ENCODE measurements at places on chromosomes 11 and 22.

DNA sequence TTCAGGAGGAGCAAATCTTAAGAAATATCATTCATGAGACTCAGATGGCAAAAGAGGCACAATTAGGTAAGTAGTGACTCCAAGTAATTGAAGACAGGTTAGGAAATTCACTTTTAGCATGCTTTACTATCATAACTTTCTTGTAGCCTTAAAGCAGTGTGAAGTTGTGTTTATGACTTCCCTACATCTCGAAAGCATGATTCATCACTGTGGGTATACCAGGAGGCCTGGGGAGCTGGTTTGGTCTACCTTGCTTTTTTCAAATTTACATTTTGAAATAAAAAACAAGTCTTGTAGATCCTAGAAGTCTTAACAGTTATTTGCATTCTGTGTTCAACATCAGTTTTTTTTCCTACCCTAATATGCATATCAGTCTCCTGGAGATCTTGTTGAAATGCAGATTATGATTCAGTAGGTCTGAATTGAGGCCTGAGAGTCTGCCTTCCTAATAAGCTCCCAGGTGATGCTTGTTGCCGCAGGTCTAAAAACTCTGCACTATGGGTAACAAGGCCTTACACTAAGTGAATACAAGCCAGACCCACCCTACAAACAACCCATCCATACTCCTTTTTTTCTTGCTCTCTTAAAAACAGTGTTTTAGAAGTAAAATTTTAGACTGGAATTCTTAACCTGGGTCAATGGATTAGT is 41.4 kb downstream of the TTC17 start:
- DNase-seq, result no peak

- DNase-seq, result no peak
These were observed 29.0 kb downstream of the GLYATL1 start for GRCh38 chr11:58968251-58968711.

DNA sequence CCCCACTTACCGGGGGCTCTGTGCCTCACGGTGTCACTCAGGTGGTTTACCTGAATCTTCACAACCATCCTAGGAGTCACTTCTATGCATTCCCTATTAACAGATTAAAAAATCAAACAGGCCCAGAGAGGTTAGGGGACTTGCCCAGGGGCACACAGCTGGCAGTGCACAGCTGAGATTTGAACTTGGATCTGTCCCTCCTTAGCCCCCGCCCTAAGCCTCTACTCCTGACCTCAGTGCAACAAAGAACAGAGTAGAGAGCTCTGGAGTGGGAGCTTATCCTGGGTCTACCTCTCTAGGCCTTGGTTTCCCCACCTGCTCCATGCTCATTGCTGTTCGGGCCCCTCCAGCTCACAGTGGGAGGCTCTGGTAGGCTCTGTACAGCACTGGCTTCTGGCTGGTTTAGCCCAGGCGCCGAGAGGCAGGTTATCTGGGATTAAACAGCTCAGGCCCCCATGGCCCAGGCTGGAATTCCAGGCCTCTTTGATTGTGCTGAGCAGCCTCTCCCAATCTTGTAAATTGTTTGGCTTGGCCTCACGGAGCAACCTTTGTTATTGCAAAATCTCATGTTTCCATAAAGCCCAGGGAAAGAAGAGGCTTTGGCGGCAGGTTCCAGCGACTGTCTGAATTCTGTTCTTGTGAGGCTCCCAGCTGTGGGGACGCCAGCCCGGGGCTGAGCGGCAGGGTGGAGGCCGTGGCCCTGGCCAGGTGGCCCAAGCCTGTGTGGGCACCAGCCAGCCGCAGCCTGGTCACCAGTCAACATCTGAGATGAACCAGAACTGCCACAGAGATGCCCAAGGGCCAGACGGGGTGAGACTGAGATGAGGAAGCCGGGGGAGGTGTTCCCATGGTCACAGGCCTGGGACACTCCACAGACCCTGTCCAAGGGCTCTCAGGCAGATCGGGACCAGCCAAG is 28.9 kb upstream of the SHISAL1 start:
- DNase-seq, result no peak

GRCh38 chr11:66663741-66664296 is 13.9 kb downstream of the RBM4B start:
- no peak for DNase-seq

GRCh38 chr11:67055812-67056211 is 835 bp upstream of the RHOD start:
- DNase-seq, result no peak

- peak; percentile 5 for DNase-seq
These were observed 72.6 kb downstream of the HIPK3 start for GRCh38 chr11:33329705-33330329.

DNA sequence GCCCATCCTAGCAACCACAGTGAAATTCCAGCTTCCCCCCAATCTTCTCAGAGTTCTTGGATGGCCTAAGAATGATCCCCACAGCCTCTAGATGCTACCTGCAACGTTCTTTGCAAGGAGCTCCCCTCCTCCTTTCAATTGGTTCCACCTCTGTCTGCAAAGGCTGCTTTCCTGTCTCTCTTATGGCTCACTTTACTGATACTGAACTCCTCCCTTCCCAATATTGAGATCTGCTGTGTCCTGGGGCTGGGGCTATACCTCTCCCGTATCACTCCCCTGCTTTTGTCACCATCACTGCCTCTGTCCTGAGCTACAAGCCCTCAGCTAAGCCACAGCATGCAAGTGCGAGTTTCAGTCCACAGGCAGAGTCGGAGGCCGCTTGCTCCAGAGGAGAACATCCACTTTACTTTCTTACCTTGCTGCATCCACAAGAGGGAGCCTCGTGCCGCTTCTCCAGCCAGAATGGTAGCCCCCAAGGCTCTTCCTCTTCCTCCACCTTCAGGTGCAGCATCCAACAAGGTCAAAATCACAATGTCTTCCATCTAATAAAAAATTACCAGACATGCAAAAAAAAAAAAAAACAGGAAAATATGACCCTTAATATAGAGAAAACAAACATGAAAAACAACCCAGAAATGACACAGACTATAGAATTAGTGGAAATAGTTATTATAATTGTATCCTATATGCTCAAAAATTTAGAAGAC is 48.6 kb upstream of the TMEM45B start:
- DNase-seq, result no peak

- no peak for DNase-seq
These were observed 110.4 kb upstream of the OR4B1 start for GRCh38 chr11:48106166-48106565.

GRCh38 chr11:74540270-74540669 is 46.7 kb upstream of the LIPT2 start:
- no peak for DNase-seq

GRCh38 chr11:45252877-45253276 is 33.3 kb downstream of the SYT13 start:
- no peak for DNase-seq

DNA sequence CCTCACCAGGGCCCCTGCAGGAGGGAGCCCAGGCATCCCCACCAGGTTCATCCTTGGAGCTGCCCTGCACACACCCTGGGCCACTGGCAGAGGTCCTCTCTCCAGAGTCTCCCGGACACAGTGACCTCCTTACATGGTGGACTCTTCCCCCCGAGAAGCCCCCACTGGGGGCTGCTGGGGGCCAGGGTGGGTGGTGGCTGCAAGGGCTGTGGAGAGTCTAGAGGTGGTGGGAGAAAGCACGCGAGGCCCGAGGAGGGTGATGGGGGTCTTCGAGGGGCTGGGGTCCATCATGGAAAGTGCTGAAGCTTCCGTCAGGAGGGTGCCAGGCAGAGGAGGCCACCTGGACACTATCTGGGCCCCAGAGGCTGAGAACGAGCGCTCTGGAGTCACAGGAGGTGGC is 17.6 kb downstream of the PGA5 start:
- DNase-seq, result no peak

DNA sequence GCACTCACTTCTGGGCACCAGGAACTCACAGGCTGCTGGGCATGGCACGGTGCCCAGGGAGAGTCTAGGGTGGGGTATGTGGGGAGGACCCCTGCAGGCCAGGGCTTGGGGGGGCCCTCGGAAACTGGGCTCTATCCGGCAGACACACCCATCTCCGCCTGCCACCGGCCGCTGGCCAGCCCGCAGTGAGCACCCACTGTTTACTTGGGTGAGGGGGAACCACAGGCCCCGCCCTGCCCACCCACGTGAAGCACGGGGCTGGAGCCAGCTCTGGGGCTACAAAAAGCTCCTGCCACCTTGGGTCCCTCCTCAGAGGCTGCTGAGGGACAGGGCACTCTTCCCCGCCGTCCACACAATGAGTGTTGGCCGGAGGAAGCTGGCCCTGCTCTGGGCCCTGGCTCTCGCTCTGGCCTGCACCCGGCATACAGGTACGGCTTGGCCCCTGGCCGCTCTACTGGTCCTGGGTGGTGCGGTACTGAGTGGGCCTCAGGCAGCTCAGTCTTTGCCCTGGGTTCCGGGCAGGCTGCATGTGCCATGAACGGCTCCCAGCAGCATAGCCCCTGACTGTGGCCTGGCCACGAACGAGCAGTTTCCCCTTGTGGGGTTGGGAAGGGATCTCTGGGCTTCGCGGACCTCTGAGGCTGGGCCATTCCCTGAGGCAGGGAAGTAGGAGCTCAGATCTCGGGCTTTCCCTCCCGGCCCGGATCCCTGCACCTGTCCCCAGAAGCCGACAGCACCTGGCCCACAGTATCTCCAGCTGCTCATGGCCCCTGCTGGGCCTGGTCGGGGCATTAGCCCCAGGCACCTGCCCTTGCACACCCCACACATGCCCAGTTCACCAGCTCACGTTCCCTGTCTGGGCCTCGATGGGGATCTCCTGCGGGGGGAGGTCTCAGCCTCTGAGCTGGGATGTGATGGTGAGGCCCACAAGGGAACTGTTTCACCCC is at the start of gene MUC5AC:
Gene MUC5AC (plus strand): TSS at position 309 of the 947 bp plus-strand sequence. CDS start 47 bp downstream, at position 356.
- DNase-seq, result no peak

DNA sequence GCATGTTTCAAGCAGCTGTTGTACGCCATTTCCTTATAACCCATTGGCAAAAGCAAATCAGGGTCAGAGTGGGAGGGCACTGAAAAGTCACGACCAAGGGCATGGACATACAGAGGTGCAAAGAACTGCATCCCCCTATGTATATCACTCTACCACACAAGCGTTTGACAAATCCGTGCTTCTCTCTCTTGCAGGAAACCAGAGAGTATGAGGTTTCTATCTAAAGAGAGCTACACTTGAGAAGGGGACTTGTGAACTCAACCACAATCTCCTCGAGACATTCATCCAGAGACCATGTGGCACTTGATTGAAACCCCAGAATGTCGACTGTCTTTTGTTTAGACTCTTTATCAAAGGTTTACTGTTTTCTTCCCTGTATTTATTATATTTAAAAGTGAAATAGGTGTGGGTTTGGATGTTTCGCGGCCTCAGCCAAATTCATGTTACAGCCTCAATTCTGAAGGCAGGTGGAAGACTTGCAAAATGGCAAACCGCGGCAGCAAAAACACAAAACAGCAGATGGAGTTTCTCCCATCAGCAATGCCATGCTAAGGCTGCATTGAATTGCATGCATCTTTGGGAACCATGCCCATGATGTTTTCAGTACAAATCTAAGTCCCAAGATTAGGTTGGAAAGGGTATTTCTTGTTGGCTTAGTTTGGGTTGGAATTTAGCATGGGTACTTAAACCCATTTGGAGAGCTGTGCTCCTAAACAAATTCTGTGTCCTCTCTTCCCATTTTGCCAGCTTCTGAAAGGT is 48.8 kb upstream of the ASPHD2 start:
- DNase-seq, result no peak

GRCh38 chr11:61679296-61679695 is 895 bp upstream of the DAGLA start:
- no peak for DNase-seq

- no peak for DNase-seq
These were observed 1.2 kb downstream of the ARHGEF17 start for GRCh38 chr11:73308961-73309919.

GRCh38 chr11:69451289-69451688 is 30.2 kb upstream of the LINC01488 start:
- no peak for DNase-seq

GRCh38 chr22:49094858-49095257 is 732.8 kb downstream of the BRD1 start:
- DNase-seq, result no peak

DNA sequence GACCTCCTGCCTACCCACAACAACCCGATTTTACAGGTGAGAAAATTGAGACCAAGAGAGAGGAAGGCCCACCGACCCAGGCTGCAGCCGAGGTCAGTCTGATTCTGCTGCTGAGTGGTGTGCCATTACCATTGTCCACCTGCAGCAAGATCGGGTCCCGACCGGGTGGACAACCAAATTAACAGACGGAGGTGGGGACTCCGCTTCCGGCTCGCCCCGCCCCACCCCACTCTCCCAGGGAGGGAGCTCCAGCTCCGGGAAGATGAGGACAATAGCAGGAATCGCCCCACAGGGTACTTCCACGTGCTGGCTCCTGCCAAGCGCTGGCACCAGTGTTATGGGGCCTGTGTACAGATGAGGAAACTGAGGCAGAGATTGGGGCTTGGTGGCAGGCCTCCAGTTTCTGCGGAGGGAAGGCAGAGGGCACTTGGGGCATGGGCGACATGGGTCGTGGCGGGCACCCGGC is 425 bp upstream of the KDELR3 start:
- DNase-seq, result no peak

GRCh38 chr11:74132833-74133232 is 38.0 kb downstream of the C2CD3 start:
- no peak for DNase-seq

GRCh38 chr11:112525844-112526590 is 265.4 kb upstream of the PLET1 start:
- no peak for DNase-seq

DNA sequence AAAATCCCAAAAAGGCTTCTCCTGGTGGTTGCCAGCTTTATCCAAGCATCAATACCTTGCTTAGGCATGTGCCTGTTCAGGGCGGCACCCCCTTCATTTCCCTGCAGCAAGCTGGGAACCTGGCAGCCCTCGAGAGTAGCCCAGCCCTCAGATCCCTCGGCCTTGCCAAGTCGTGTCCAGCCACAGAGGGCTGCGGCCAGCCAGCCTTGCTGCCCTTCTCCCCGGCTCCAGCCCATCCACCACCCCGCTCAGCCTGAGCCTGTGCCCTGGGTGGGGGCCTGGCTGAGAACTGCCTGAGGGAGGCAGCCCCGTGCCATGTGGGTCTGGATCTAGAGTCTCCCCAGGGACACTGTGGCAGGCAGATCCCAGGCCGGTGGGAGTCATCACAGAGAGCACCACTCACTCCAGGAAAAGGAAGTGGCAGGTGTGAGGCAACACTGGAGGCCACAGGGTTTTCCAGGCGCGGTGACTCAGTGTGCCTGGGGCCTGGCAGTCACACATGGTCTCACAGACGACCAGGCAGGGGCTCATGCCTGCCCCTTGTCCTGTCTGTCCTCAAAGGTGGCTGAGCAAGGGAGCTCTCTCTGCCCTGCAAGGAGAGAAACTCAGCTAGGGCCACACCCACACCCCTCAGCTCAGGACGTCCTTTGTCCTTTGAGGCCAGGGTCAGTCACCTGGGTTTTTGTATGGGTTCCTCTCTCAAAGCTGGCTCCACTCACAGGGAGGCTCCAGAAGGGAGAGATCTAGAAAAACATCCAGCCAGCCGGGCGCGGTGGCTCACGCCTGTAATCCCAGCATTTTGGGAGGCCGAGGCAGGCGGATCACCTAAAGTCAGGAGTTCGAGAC is 12.2 kb upstream of the CDC42BPG start:
- no peak for DNase-seq

Measured in stimulated activated CD4-positive, alpha-beta T cell treated with anti-CD3 and anti-CD28 coated beads, Interleukin-1b, Interleukin-23, amount 100 ng/mL, for 1 hour (primary cell).